Islet precursor cell (in vitro differentiated cells): ENCODE measurements at places on chromosomes 5 and 9.

GRCh38 chr5:164636456-164636855 is 1131.0 kb downstream of the MAT2B start:
- DNase-seq: no peak

DNA sequence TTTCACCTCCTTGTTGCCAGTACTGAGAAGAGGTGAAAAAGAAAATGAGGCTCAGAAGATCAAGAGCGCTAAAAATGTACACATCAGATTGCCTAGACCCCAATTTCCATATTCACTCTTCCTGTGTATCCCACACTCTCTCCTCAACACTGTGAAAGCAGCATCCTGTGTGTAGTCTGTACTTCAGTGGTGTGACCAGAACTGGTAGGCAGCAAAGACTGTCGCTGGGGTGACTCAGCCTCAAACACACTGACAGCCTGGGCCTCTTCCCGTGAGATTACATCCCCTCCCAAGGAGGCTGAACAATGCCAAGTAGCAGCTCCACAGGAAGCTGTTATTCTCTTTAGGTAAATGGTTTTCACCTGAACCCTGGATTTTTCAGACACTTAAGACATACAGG is 135.5 kb downstream of the CCDC192 start:
- peak; percentile 84 for DNase-seq

- no peak for DNase-seq
Observed at GRCh38 chr5:79561525-79561893, 47.6 kb upstream of the HOMER1 start.

DNA sequence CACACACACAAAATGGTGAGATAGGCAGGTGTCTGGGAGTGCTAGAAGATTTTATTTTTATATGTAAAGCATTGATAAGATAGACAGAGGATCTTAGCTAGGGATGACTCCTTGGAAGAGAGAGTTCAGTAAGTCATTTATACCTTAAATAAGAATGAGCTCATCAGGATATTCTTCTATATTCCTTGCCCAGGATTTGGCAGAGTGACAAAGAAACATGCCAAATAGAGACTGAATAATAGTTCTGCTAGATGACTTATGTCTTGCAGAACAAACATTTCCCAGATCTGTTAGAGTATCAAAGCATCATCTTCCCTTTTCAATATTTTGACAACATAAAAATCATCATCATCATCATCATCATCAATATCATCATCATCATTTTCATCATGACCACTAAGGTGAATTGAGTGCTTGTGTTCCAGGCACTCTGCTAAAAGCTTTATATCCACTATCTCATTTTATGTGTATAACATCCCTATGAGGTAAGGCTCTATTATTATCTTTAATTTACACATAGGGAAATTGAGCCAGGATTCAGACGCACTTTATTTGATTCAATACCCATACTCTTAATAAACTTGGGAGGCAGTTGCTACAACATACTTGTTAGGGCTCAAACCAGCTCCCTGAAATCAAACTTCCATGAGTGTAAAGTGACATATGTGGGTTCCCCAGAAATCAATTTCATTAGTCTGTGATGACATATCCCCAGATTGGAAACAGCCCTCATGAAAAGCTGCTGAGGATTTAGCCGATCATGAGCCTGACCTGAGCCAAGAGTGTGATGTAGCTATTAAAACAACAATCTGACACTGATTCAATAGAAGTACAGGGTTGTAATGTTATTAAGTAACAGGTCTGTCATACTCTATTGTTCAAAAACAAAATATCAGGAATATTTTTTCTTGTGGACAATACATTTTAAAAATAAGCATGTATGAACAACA is 176.3 kb upstream of the SEMA6A start:
- DNase-seq: no peak

GRCh38 chr5:140214831-140215230 is 39.8 kb downstream of the CYSTM1 start:
- no peak for DNase-seq

GRCh38 chr5:105806596-105806995 is 1864.1 kb downstream of the EFNA5 start:
- no peak for DNase-seq

GRCh38 chr9:123169926-123170325 is 98.5 kb downstream of the STRBP start:
- no peak for DNase-seq

DNA sequence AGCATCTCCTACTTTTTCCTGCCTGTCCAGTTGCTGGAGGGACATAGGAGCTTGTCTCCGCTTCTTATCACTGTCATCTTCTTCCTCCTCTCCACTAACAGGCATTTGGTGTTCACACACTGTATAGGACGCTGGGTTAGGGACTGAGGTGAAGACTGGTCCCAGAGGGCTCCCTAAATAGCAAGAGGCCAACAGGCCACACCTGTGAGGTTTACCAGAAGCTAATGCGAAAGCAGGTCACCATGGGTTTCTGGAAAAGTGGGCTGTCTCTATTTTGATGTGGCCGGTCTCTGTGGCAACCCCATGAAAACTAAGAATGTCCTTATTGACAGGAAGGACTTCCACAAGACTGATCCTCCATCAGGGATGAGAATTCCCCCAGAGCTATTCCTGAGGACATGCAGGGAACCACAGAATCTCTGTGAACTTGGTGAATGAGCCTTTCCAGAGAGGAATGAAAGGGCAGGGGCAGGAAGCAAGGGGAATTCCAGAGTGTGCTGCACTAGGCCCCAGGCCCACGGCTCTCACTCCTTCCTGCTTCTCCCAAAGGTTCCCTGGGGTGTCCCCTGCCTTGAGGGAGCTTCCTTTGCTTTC is 61.7 kb downstream of the DAP start:
- DNase-seq: peak; percentile 87
